ENCODE measurements at places on chromosomes 7 and 10.
A peak's percentile ranks its signal among the peaks of the same experiment; 100 is the strongest.

- peak; percentile 74 for DNase-seq
Measured at GRCh38 chr10:71999360-72000072, 35.3 kb downstream of the CHST3 start.

- no peak for DNase-seq
Measured at GRCh38 chr7:36001546-36001945, 151.5 kb upstream of the EEPD1 start.

DNA sequence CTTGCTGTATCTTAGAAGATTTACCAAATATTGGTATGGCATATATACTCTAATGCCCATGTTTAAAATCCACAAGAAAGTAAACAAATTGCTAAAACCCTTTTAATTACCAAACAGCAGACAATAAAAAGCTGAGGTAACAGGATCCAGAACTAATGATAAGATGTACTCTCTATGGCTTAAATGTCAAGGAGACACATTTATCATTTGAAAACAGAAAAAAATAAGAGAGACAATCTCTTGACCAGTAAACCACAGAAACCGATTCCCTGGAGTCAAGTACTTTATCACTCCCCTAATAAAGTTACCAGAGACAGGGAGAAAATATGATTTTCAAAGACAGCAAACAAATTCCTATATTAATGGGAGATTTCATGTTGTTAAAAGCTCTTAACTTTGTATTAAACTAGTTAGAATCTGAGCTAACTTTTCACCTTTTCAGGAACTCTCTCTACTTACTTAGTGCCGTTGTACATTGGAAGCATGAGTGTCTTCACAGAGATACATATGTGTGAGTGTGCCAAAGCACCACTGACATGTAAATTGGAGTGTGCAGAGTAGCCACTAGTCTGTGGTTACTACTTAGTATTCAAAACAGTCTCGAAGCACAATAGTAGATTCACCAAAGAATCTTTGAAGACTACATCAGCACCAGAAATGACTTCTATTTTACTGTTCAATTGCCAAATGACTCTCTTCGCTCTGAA lies 44.2 kb downstream of the TSPAN12 start:
- DNase-seq = no peak

GRCh38 chr7:218896-219580 lies 26.7 kb downstream of the FAM20C start:
- no peak for DNase-seq

- no peak for DNase-seq
Measured at GRCh38 chr10:91317541-91317940, 92.6 kb upstream of the HECTD2 start.

DNA sequence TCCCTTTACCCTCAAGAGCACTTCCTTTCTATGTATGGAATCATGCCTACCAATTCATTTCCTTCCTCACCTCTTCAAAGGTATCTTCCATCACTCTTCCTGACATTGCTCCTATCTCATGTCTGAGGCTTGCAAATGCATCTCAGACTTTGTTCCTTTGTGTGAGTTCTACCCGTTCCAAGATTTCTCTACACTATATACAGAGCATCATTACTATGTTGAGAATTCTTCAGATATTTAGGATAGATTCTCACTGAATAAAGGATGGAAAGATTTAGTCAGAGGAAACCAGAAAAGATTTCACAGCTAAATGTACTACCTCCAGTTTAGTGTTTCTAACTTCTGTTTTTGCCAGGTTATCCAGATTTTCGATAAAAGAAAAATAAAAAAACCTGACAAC lies 462.7 kb downstream of the PHTF2 start:
- no peak for DNase-seq

DNA sequence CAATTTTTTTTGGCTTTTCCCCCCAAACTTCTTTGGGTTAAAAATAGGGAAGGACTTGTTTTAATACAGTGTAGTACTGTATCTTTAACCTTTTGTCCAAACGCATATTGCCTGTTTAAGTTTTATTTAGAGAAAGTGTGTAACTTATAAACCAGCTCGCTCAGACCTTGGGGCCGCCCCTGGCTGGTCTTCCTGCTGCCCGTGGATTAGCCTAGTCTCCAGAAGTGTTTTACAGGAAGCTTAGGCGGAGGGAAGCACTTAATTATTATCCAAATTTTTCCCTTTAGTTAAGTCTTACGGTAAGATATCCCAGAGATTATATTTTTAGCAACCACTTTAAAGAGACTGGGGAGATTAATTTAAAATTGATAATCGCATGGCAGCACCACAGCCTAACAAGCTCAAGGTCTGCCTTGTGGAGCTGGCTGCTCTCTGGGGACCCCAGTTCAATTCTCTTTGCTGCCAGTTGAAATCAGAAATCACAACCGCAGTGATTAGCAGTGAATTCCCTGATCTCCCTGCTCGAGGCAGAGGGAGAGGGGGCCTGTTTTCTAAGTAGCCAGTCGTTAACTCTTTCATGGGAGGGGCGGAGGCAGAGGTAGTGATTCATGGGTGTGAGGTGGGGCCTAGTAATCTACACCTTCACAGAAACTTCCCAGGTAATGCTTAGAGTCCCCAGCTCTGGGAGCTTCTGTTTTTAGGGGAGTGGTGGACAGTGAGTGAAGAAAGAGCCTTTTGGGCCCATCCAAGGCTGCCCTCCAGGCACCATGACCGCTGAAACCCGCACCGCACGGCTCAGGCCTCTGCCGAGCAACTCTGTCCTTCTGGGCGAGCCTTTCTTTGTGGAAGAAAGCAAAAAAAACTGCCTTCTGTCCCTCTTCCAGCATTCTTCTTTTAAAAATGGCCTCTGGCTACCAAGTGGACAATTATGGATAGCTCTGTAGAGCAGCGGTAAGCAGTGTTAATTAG lies 548.7 kb upstream of the GALNT17 start:
- no peak for DNase-seq

DNA sequence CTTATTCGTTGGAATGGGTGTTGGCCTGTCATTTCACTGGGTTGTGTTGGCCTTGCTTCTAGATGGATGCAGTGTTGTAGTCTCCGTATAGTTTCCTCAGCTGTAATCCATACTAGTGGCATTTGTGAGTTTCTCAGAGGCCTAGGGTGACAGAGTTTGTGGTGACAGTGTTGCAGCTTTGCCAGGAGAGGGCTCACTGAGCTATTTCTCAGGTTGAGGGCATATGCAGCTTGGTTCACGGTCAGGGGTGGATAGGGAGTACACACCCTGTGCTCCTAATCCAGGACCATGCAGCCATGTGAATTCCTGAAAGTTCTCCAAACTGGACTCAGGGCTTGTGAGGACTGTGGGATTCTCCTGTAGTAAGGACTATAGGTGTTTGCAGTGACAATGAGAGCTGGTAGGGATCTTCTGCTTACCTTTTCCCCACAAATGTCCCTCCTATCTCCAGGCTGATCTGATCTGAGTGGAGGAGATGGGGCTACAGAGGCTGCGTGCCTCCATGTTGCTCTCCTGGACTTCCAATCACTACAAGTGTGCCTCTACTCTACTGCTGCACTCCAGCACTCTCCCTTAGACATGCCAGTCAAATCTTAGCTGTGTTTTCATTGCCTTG lies 229.0 kb downstream of the STK31 start:
- DNase-seq = no peak

DNA sequence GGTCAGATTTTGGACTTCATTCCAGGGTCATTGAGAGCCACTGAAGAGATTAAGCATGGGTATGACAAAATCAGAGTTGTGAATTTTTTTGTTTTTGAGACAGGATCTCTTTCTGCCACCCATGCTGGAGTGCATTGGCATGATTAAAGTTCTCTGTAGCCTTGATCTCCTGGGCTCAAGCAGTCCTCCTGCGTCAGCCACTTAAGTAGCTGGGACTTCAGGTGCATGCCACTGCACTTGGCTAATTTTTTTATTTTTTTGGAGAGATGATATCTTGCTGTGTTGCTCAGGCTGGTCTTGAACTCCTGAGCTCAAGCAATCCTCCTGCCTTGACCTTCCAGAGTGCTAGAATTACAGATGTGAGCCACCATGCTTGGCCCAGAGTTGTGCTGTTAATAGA lies 52.5 kb upstream of the GLCCI1 start:
- no peak for DNase-seq

DNA sequence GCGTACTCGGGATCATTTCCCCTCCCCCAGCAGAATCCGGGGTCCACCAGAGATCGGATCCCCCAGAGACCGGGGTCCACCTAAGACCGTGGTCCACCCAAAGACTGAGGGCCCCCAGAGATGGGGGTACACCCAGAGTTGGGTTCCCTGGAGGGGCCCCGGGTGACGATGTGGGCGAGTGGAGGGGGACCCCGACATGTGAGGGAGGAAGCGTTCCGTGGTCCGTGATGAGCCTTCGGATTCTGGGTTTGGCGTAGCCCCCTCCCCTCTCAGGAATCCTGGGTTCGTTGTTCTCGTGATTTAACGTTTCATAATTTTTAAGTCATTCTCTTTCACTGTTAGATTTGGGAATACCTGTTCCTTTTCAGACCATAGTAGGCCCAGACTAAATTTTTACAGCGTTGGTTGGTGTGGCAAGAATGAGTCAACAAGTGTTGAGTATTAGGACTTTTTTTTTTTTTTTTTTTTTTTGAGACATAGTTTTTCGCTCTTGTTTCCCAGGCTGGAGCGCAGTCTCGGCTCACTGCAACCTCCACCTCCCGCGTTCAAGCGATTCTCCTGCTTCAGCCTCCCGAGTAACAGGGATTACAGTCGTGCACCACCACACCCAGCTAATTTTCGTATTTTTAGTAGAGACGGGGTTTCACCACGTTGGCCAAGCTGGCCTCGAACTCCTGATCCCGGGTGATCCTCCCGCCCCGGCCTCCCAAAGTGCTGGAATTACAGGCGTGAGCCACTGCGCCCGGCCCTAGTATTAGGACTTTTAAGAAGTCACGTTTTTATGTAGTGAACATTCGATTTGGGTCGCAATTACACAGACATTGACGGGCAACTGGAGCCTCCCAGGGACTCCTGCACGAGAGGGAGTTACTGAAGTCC lies 672 bp downstream of the GTPBP4 start:
- DNase-seq = no peak

GRCh38 chr10:113080925-113081229 lies 130.8 kb downstream of the TCF7L2 start:
- no peak for DNase-seq

Data from tibial artery (tissue), 4 donors.